ENCODE measurements at places on chromosomes 16 and 17.
A peak's percentile ranks its signal among the peaks of the same experiment; 100 is the strongest.

DNA sequence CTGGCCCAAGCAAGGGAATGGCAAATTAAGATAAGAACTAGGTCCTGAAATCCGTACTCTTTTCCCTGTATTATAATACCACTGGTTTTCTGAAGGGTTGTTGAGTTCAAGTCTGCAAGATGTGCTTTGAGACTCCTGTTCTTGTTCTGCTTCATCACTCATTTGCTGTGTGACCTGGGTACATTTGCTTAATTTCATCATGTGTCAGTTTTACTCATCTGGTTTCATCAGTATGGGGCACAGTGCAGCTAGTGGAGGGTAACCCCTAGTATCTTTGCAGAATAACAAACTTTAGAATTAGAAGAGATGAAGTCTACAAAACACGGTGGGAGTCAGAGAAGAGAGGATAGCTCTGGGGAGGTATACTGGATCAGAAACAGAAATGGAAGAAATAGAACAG, 21.9 kb upstream of the EFCAB13 start:
- no peak for DNase-seq

DNA sequence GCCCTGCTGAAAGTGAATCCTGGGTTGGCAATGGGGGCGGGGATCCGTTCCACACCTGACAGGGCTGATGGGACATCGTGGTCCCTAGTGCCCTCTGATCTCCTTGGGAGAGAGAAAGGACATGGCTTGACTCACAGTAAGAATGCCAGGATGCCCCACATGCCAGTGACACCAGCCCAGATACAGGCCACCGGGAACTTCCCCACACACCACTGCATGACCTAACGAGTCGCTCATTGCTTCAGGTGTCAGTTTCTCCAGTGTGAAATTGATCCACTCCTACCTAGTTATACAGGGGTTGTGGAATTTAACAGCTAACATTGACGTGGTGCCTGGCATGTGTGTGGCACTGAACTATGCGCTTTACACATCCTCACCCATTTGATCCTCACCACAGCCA, 7.5 kb downstream of the CD300LG start:
- DNase-seq = no peak

DNA sequence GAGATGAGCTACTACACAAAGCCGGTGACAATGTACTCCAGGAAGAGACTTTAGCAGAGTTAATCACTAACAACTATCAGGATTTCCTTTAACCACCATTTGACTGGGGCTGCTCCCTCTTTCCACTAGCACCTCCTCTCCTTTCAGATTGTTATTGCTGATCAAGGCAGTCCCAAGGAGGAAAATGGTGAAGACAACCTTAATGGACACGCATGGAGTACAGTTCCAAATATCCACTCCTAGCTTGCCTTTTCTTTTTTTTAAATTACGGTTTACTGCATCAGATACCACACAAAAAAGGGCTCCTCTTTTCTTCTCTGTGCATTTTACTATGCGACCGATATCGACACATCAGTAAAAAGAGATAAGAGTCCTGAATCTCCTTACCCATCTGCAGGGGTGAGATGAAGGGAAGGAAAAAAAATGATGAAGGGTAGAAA, 30.9 kb downstream of the FAM222B start:
- DNase-seq = no peak

DNA sequence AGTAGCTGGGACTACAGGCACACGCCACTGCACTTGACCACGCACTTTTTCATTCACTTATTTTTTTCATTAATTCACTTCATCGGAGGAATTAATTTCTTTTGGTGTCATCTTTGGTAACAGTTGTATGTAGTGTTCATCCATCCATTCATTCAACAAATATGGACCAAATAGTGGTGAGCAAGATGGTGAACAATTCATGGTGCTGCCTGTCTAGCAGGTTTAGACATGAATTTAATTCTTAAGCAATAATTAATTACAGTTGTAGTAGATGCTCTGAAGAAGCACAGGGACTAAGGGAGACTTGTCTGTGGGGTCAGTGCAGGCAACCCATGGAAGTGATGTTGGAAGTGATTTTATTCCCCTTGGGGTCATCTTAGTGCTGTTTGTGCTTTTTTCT, 22.4 kb downstream of the GDE1 start:
- no peak for DNase-seq

GRCh38 chr17:40354221-40355122, 10.1 kb downstream of the GJD3 start:
- no peak for DNase-seq

DNA sequence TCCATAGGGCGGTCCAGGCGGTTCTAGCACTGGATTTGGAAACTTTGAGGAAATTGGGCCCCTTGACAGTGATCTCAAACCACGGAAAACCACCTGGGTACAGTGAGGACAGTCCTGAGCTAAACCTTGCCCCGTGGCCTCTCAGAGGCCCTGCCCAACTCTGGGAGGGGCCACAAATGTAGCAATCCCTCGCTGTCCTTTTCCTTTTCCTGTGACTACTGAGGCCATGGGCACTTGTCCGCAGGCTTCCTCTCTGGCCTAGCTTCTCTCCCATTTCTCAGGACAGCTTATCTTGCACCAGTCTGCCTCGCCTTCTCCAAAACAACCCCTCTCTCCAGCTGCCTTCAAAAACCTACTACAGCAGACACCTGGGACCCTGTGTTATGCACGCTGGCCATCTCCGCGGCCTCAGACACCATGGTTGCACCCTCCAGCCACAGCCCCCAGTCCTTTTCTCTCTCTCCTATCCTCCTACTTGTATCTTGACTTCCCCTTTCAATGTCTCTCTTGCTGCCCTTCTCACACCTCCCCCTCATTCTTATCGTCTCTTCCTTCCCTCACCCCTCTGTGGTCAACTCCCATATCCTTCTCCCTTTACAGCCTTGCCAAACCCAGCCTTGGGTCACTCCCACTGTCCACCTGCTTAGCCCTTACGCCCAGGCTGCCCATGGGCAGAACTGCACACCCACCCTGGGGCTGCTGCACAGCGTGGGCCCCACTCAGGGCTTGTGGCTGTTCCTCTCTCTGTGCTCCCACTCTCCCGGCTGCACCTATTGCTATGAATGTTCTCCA, 7.6 kb downstream of the SCPEP1 start:
- DNase-seq = no peak

DNA sequence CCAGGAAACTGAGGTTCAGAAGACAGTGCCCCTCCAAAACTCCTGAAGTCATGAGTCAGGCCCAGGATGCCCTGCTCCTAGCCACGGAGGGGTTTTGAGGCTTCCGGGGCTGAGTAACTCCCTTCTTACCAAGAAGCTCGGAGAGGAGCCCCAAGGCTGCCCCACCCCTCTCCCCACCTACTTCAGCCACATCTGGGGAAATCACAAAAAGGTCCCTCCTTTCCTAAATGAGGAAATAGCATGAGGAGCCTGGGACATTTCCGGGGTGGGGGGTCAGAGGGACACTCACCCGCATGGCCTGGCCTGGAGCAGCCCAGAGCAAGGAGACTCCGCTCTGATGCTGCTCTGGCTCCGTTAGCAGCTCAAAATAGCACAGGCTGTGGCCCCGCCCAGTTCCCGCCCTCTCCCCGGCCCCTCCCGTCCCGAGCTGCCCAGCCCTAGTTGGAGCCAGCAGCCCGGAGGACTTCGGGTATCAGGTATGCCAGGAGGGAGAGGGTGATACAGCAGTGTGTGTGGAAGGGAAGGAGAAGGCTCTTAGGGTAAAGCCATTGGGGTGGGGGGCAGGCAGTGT, 40.1 kb downstream of the MYO18A start:
- DNase-seq = peak; percentile 91

DNA sequence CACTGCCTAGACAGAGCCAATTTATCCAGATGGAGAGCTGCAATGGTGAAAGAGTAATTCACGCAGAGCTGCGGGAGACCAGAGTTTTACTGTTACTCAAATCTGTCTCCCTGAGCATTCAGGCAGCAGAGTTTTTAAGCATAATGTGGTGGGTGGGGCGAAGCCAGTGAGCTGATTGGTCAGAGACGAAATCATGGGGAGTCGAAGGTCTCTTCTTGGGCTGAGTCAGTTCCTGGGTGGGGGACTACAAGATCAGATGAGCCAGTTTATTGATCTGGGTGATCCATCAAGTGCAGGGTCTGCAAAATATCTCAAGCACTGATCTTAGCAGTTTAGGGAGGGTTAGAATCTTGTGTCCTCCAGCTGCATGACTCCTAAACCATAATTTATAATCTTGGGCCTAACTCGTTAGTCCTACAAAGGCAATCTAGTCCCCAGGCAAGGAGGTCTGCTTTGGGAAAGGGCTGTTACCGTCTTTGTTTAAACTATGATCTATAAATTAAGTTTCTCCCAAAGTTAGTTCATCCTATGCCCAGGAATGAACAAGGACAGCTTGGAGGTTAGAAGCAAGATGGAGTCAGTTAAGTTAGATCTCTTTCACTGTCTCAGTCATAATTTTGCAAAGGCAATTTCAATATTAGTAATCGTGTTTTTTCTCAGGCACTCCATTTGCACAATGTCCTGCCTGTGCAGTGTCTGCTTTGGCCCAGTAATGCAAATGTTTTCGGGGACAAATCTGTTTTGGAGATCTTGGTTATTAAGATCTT, 27.0 kb downstream of the PIGL start:
- DNase-seq = no peak

- DNase-seq = peak; percentile 31
Observed at GRCh38 chr17:74712756-74713155, at the start of gene CD300LF. Gene CD300LF (minus strand): TSS chr17:74712923. CDS start chr17:74712866, 57 bp downstream.

- no peak for DNase-seq
Observed at GRCh38 chr16:49378816-49379215, 5.2 kb downstream of the C16orf78 start.

- DNase-seq = no peak
Observed at GRCh38 chr16:14608111-14608566, 21.9 kb downstream of the PARN start.

GRCh38 chr17:880443-881269, 98.5 kb downstream of the MRM3 start:
- peak; percentile 62 for DNase-seq

DNA sequence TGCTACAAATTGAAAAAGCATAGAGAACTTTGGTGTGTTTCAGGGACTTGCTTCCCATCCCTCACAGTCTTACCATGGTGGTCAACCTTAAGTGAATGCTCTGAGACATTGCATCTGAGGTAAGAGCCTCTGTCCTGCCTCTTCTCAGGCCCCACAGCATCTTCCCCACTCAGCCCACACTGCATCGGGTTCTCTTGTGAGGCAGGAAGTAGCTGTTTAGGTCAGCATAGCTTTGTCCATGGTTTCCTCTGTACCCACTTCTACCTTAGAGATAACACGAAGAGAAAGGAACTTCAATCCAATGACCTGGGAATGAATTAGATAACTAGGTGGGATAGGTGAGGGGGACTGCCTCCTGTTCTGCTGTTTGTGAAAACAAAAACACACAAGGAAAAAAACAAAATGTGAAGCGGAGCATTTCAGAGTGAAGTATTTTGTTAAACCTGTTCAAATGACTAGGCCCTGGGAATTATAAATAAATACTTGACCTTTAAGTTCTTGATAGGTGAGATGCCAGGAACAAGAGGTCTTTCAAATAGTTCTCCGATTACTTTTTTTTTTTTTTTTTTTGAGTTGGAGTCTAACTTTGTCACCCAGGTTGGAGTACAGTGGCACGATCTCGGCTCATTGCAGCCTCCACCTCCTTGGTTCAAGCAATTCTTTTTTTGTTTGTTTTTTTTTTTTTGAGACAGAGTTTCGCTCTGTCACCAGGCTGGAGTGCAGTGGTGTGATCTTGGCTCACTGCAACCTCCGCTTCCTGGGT, 17.7 kb downstream of the SOCS7 start:
- no peak for DNase-seq

- DNase-seq = peak; percentile 33
Observed at GRCh38 chr16:73956587-73957494, 339.8 kb upstream of the PSMD7 start.

- no peak for DNase-seq
Observed at GRCh38 chr17:80970044-80970761, 21.4 kb upstream of the CHMP6 start.

DNA sequence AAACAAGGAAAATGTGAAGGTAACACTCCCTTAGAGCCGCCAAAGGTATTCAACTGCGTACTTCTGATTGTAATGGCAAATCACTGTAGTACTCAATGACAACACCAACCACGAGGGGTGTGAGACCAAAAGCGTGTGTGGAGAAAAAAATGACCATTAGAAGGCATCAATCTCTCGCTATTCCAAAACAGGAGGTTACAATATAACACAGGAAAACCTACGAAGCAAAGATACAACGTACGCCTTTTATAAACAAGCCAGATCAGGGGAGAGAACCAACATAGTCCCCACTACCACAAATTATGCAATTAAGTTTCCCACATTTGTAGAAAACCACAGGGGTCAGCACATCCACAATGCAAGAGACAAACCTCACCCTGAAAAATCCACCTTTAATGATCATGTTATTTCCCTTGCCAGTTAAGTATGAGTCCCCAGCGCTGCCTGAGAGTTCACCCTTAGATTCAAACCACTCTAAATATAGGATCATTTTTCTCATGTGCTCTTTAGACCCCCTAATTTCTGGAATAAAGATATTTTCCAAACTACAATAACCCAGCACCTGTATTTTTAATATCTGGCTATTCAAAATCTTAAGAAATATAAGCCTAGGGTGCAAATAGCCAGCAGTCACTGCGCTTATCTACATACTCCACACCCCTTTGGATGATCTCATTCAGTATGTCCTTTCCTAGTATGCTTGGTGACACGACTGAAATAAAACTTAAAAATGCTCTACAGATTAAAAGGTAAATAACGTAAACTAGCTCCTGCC, 12.4 kb downstream of the TEX14 start:
- DNase-seq = no peak

GRCh38 chr16:87464691-87465300, 28.0 kb downstream of the ZCCHC14 start:
- peak; percentile 86 for DNase-seq
